ENCODE measurements at places on chromosomes 13 and 19.

DNA sequence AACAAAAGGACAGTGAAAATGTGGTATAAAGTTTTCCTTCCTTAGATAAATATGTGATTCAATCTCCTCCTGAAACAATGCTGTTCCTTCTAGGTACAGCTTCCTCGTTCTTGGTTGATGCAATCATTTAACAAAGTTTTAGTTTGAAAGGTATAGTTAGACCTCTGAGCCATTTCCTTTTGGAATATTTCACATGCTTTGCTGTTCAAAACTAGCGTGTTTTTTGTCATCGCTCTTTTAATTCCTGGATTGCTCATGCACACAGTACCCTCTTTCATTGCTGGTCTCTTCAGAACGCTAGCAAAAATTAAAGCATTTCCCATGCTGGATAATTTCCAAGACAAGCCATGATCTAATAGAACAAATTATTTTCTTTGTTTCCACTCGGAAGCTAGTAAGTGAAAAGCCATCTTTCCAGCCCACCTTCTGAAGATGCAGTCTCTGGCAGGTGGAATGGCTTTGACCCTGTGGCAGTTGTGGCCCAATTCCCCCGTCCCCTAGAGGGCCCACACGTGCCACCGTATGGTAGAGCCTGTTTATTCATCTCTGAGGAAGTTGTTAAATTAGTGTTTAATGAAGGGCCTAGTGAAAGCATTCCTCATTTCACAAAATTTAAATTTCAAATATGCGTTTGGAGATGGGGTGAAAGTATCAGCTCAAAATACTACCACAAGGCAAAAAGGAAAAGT, 1040.6 kb upstream of the SLC10A2 start:
- no peak for DNase-seq

GRCh38 chr19:7869910-7870511, 4.2 kb downstream of the PRR36 start:
- DNase-seq: no peak

GRCh38 chr13:99265162-99265800, 7.1 kb upstream of the GPR18 start:
- DNase-seq: no peak

GRCh38 chr19:1811472-1811894, 593 bp downstream of the ATP8B3 start:
- DNase-seq: no peak

GRCh38 chr13:86087244-86087643, 288.0 kb upstream of the SLITRK6 start:
- DNase-seq: no peak

- no peak for DNase-seq
Observed at GRCh38 chr13:86795858-86796257, 875.3 kb upstream of the SLITRK5 start.

DNA sequence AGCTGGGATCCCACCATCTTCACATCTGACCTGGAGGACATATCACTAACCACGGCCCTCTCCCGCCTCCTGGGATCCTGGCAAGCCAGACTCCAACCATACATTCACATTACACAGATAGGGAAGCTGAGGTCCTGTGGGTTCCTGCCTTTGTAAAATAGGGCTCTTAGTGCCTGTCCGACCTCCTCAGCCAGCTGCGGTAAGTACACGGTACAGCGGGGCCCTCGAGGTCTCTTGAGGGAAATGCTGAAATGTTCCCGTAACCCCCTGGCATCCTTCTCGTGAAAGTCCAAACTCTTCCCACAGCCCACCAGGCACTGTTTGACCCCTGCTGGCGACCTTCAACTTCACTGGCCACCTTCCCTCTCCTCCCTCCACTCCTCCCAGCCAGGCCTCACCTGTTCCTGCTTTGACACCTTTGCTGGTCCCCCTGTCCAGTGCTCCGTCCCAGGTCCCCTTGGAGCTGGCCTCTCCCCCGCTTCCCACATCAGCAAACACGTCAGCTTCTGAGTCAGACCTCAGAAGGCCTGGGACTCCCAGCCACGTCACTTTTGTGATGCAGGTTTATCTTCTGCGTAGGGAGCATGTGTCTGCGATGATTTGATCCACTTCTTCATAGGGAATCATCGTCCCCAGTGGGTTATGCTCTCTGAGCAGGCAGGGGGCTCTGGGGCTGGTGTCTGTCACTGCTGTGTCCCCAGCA, 8.8 kb upstream of the GNG7 start:
- no peak for DNase-seq

GRCh38 chr13:102317593-102317992, 84.3 kb downstream of the FGF14 start:
- no peak for DNase-seq

DNA sequence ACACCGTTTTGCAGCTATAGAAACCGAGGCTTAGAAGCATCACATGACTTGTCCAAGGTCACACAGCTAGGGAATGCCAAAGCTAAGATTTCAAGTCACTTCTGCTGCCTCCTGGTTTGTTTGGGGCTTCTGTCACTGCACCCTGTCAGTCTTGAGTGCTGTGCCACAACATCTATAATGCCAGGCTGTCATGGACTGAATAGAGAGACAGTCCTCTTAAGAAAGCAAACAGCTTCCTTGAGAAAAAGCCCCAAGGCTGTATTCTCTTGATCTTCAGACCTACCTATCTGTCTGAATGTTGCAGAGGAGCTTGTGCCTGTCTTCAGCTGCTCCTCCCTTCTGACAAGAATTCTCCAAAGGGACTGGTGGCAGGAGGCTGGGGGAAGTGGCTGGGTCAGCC, 81.6 kb downstream of the OLFM4 start:
- no peak for DNase-seq

DNA sequence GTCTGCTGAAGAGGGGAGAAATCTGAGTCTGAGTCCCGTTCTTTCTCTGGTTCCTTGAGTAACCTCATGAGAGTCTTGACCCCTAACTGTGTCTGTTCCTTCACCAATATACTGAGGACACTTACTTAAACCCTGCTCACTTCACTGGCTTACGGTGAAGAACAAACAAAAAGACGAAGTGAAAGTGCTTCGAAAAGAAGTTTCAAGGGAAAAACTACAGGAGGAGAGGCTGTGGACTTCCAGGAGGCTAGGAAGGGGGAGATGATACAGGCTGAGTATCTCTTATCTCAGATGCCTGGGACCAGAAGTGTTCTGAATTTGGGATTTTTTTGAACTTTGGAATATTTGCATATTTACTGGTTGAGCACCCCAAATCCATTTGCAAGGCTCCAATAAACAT, 6.1 kb downstream of the SMG9 start:
- DNase-seq: no peak

- DNase-seq: no peak
Observed at GRCh38 chr19:56217039-56217949, 15.2 kb downstream of the ZSCAN5C start.

- no peak for DNase-seq
Observed at GRCh38 chr13:29524176-29524575, 71.3 kb downstream of the SLC7A1 start.

GRCh38 chr13:97015661-97016350, 21.5 kb upstream of the OXGR1 start:
- DNase-seq: no peak

DNA sequence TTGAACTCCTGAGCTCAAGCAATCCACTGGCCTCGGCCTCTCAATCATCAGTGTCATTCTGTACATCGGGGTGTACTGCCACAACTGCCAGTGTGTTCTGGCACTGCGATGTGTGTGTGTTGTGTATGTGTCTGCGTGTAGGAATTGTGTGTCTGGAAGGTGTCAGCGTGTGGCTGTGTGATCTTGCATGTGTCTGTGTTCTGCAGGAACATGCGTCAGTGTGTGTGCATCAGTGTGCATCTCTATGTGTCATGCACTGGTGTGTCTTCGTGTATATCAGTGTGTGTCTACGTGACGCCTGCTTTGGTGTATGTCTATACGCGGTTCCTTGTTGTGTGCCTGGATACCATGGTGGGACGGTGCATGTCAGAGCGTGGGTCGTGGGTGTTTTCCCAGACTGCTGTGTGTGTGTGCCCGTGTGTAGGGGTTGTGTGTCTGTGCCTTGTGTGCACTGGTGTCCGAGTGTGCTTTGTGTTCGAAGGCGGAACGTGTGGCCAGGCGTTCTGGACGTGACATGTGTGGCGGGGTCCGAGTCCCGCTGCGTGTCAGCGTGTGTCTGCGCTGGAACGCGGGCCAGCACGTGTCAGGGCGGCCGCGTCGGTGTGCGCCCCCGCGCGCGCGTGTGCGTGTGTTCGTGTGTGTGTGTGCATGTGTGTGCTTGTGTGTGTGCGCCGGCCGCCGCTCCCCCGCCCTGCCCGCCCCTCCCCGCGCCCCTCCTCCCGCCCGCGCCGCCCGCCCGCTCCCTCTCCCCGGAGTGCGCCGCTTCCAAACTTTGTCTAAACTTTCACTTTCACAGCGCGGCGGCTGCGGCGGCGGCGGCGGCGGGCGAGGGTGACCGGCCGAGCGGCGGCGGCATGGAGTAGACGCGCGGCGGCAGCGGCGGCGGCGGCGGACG, at the start of gene NFIX:
Gene NFIX (plus strand): TSS at position 775 of the 895 bp plus-strand sequence. CDS start 363 bp downstream, outside the sequence.
- DNase-seq: no peak

- DNase-seq: no peak
Observed at GRCh38 chr19:18496167-18496979, 25.5 kb downstream of the ELL start.

GRCh38 chr19:46471811-46472543, 614 bp upstream of the PNMA8A start:
- DNase-seq: no peak

- no peak for DNase-seq
Observed at GRCh38 chr19:43847246-43847645, 20.1 kb downstream of the ZNF283 start.

- DNase-seq: no peak
Observed at GRCh38 chr13:98050041-98050466, 92.8 kb upstream of the FARP1 start.
